ENCODE measurements at places on chromosomes 16 and 17. TPM values are rescaled to one million over a fixed set of nuclear protein-coding genes. Genes with fewer than 3 reads are reported as not detected.
A peak's percentile ranks its signal among the peaks of the same experiment; 100 is the strongest.

The TP53TG3C gene
- not detected for total RNA-seq

The WNT9B gene
- total RNA-seq, result not detected

The SDR42E2 gene
- not detected for total RNA-seq

The LHX1 gene
- total RNA-seq, result not detected

The HBA1 gene
- not detected for total RNA-seq

The TIMM22 gene
- 15.3 TPM for total RNA-seq

- no peak overlapping the region for H3K4me3 ChIP-seq
- H3K27me3 ChIP-seq, result no peaks in the 10 kb centered on the region
- H3K27ac ChIP-seq, result no peak overlapping the region
- peaks cover 4% of the 10 kb centered on the region for H3K4me1 ChIP-seq
- DNase-seq, result no peak
Measured at GRCh38 chr17:59498530-59499307, 66.7 kb upstream of the DHX40 start.

DNA sequence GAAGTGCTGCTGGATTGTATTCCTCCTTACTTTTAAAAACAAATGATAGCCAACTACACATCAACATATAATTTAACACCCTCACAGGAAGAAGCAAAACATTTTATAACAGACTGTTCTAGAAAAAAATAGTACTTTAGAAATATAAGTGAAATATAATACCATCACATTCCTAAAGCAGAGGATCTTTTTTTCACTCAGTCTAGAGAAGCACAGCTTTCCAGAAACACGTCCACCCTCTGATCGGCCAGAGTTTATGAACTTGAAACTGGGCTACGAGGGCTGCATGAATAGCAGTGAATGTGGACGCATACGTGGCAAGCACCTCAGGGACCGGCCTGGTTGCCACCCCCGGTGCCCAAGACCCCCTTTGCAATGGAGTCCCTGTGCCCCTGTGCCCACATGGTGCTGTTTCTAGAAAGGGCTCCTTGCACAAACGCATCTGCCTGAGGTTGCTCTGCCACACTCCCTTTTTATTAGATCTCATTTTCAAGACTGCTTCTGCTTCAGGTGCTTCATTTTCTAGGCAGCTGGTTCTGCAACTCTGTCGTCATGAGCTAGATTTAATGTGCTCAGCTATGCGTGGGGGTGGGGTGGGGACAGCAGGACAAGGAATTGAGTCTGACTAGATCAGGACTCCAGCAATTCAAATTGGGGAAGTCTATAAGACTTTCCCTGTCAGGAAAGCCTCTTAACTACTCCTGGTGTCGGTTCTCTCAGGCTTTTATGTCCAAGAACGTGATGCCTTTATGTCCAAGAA, 29.1 kb upstream of the ERN1 start:
- DNase-seq, result no peak
- no peak overlapping the region for H3K4me3 ChIP-seq
- no peaks in the 10 kb centered on the region for H3K36me3 ChIP-seq
- H3K27ac ChIP-seq, result peak overlapping the region; percentile 99
- peaks cover 79% of the 10 kb centered on the region for H3K4me1 ChIP-seq

GRCh38 chr17:17180141-17180603, 26.0 kb downstream of the PLD6 start:
- no peaks in the 10 kb centered on the region for H3K36me3 ChIP-seq
- DNase-seq, result peak; percentile 71
- H3K27me3 ChIP-seq, result no peaks in the 10 kb centered on the region
- peaks cover 7% of the 10 kb centered on the region for H3K4me1 ChIP-seq

DNA sequence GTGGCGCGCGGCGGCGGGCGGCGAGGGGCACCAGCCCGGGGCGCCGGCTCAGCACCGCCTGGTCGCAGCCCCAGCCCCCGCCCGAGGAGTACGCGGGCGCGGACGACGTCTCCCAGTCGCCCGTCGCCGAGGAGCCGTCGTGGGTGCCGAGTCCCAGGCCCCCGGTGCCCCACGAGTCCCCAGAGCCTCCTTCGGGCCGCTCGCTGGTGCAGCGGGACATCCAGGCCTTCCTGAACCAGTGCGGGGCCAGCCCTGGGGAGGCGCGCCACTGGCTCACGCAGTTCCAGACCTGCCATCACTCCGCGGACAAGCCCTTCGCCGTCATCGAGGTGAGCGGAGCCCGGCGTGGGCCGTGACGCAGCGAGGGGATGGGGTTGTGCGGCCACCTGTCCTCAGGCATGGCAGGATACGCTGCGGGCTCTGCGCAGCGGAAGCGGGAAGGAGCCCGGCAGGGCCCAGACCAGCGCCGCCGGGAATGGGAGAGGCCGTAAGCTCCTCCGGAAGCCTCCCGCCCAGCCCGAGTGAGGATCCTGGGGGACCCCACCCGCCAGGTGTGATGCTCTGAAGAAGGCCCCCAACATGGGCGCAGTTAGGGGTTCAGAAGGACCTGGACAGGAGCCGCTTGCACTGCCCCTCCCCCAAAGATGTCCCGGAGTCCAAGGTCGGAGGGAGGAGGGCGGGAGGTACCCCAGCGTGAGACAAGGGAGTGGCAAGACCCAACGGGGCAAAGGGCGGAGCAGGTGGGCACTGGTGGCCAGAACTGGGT, 522 bp downstream of the NAGS start:
- no peaks in the 10 kb centered on the region for H3K36me3 ChIP-seq
- H3K27me3 ChIP-seq, result peaks cover 40% of the 10 kb centered on the region
- H3K4me3 ChIP-seq, result peak overlapping the region; percentile 71
- peaks cover 28% of the 10 kb centered on the region for H3K4me1 ChIP-seq
- DNase-seq, result no peak

- peak overlapping the region; percentile 46 for H3K4me3 ChIP-seq
- H3K36me3 ChIP-seq, result no peaks in the 10 kb centered on the region
- no peaks in the 10 kb centered on the region for H3K4me1 ChIP-seq
- H3K27ac ChIP-seq, result peak overlapping the region; percentile 13
Measured at GRCh38 chr16:81779536-81780320, 637 bp downstream of the PLCG2 start.

DNA sequence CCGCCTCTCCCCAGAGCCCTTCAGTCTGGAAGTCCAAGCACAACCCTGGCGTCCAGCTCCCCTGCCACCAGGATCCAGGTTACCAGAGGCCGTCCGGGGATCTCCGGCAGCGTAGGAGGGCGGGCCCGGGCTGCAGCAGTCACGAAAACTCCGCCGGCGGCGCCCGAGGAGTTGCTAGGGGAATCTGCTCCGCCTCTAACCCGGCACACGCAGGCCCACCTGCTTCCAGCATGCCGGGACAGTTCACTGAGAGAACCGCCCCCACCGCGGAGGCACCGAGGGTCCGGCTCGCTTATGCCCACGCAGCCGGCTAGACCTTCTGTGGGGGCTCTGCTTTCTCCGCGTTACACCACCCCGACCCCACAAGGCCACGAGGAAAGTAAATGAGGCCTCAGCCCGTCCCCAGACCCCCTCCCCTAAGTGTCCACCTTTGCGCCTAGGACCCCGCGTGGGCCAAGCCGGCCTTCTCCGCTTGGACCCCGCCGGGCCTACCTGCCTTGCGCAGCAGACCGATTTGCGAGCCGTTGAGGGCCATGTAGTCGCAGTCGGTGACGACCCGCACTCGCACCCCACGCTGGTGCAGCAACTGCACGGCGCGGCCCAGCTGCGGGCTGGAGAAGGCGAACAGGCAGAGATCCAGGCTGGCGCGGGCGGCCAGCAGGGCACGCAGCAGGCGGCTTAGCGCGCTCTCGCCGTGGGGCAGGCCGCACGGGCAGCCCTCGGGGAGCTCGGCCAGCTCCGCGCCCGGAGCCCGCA, 587 bp downstream of the PLD6 start:
- DNase-seq, result peak; percentile 43
- no peaks in the 10 kb centered on the region for H3K27me3 ChIP-seq
- peaks cover 12% of the 10 kb centered on the region for H3K4me1 ChIP-seq
- H3K36me3 ChIP-seq, result no peaks in the 10 kb centered on the region
- peak overlapping the region; percentile 96 for H3K27ac ChIP-seq

- peaks cover 3% of the 10 kb centered on the region for H3K27me3 ChIP-seq
- H3K4me3 ChIP-seq, result no peak overlapping the region
- DNase-seq, result no peak
- H3K27ac ChIP-seq, result no peak overlapping the region
Measured at GRCh38 chr17:8952191-8952590, 13.3 kb downstream of the PIK3R5 start.

GRCh38 chr16:61763991-61764390, 272.2 kb downstream of the CDH8 start:
- H3K4me1 ChIP-seq, result no peaks in the 10 kb centered on the region
- H3K27me3 ChIP-seq, result no peaks in the 10 kb centered on the region
- no peak overlapping the region for H3K27ac ChIP-seq

DNA sequence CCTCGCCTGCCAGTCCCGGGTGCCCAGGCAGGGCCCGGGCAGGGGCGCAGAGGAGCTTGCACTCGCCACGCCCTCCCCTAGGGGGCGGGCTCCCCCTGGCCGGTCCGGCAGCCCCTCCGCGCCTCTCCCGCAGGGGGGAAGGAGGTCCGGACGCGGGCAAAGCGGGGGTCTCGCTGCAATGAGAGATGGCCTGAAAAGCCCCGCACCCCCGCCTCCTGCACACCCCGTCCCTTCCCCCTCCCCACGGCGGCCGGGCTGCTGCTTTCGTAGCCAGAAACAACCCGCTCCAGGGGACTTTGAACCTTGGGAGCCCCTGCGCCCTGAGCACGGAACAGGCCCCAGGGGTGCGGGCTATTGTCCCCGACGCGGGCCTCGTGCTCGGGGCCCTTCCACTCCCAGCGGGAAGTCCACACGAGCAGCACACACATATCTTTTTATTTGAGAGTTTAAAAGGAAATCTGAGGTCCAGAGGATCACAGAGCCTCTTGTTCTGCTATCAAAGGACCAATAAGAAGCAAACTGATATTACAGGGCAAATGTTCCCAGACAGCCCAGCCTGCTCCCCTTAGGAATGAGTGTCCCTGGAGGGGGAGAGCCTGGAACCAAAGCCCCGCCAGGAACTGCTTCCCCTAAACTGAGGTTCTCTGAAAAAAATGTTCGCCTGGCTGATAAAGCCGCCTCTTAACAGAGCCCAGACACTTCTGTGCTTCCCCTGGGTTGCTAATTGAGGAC, 5.8 kb upstream of the CBX4 start:
- H3K27me3 ChIP-seq, result peaks cover 48% of the 10 kb centered on the region
- H3K4me1 ChIP-seq, result peaks cover 17% of the 10 kb centered on the region
- no peak for DNase-seq
- H3K27ac ChIP-seq, result no peak overlapping the region
- peak overlapping the region; percentile 60 for H3K4me3 ChIP-seq

DNA sequence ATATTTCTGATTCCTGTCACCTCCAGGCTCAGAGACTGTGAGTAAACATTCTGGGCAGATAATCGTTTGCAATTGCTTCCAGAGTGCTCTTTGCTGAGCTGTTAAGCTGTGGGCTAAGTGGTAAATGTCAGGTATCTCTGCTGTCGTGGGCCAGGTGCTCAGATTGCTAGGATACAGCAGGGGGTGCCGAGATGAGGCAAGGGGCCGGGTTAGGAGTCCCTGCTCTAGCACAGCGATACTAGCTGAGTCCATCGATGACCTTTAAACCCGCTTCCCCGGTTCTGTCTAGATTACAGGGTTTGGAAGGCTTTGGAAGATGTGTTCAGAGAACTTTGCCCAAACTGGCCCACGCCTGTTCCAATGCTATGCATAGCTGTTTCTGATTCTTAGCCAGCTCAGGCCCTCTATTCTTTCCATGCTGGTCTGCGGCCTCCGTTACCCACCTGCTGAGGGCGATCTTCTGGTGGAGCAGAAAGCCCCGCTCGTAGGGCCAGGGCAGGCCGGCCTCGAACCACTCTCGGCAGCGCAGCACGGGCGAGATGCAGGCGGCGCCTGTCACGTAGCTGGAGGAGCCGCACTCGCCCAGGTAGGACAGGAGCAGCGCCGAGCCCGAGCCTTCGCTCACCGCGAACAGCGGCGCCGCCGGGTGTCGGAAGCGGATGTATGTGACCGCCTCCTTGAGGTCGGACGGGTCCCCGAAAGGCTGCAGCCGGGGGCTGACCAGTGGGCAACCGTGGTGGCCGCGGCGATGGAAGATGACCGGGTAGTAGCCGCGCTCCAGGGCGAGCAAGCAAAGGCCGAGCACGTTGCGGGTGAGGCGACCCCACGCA, 979 bp downstream of the ABHD15 start:
- no peaks in the 10 kb centered on the region for H3K36me3 ChIP-seq
- peak overlapping the region; percentile 66 for H3K4me3 ChIP-seq
- no peak for DNase-seq
- H3K4me1 ChIP-seq, result peaks cover 21% of the 10 kb centered on the region
- no peak overlapping the region for H3K27ac ChIP-seq

DNA sequence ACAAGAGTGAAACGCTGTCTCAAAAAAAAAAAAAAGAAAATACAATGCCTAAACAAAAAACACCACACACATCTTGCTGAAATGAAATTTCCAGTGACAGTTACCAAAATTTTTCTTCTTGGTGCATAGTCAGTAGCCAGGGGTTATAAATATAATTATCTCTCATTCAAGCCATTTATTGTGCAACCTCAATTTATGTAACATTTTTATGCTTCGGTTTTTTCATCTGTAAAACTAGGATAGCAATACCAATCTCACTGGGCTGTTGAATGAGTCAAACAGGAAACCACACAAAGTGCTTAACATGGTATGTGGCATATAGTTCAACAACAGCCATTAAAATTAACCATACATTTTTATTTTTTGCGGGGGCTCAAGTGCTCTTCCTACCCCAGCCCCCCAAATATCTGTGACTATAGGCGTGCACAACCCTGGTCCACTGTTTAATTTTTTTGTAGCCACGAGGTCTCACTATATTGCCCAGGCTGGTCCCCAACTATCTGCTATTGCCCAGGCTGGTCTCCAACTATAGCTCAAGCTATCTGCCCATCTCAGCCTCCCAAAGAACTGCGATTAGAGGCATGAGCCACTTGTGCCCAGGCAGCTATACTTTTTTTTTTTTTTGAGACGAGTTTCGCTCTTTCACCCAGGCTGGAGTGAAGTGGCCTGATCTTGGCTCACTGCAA, 2.6 kb downstream of the COG4 start:
- H3K4me3 ChIP-seq, result no peak overlapping the region
- H3K27me3 ChIP-seq, result no peaks in the 10 kb centered on the region
- DNase-seq, result no peak
- H3K27ac ChIP-seq, result no peak overlapping the region
- no peaks in the 10 kb centered on the region for H3K36me3 ChIP-seq

GRCh38 chr17:42109086-42109485, 3.4 kb downstream of the DHX58 start:
- H3K27ac ChIP-seq, result no peak overlapping the region
- H3K27me3 ChIP-seq, result no peaks in the 10 kb centered on the region
- H3K4me1 ChIP-seq, result peaks cover 16% of the 10 kb centered on the region
- H3K4me3 ChIP-seq, result no peak overlapping the region

DNA sequence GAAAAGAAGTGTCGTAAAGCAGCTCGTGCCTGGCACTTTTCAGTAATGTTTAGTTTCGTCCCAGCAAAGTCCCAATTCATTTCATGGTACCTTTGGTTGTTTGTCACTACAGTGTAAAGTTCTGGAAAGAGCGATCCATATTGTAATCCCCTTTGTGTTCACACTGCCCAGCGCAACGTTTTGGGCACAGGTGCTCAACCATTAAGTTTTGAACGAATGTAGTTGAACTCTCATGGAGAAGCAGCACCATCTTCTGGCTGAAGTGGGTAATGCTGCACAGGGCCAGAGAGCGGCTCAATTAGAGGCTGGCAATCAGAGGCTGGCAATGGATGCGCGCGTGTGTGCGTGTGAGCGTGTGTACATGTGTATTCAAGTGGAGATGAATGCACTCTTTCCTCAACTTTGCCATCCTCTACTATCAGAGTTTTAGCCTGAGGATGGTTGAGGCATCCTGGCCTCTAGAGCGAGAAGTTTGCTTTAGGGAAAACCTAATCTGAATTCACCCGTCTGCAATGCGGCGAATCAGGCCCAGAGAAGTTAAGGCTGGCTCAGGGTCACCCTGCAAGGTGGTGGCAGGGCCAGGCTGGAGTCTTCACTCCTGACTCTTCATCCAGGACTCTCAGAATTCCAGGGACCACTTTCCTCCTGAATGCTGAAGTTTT, 29.9 kb downstream of the DYNLL2 start:
- no peaks in the 10 kb centered on the region for H3K27me3 ChIP-seq
- no peak overlapping the region for H3K27ac ChIP-seq
- H3K4me1 ChIP-seq, result peaks cover 3% of the 10 kb centered on the region
- peak; percentile 62 for DNase-seq
- no peak overlapping the region for H3K4me3 ChIP-seq

Measured in gastrocnemius medialis (tissue), 4 donors.